GOT3 (cell line): ENCODE measurements at places on chromosomes 2 and 18.

DNA sequence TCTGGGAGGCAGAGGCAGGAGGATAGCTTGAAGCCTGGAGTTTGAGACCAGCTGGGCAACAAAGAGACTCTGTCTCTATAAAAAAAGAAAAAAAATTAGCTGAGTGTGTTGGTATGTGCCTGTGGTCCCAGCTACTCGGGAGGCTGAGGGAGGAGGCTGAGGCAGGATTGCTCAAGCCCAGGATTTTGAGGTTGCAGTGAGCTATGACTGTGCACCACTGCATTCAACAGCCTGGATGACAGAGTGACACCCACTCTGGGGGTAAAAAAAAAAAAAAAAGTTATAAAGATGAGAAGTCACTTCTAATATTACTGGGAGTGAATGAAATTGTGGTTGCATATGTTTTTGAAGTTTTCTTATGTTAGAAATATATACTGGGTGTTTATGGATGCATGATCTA lies 71.6 kb downstream of the C2orf74 start:
- DNase-seq: no peak

DNA sequence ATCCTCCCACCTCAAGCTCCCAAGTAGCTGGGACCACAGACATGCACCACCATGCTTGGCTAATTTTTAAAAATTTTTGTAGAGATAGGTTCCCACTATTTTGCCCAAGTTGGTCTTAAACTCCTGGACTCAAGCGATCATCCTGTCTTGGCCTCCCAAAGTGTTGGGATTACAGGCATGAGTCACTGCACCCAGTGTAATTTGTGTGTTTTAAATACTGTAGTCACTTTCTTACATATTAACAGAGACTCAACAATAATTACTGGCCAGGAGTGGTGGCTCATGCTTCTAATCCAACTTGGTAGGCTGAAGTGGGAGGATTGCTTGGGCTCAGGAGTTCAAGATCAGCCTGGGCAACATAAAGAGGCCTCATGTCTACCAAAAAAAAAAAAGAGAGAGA lies 293.0 kb downstream of the RDH14 start:
- DNase-seq: no peak

GRCh38 chr2:73836141-73836943 lies 7.6 kb downstream of the STAMBP start:
- DNase-seq: no peak

DNA sequence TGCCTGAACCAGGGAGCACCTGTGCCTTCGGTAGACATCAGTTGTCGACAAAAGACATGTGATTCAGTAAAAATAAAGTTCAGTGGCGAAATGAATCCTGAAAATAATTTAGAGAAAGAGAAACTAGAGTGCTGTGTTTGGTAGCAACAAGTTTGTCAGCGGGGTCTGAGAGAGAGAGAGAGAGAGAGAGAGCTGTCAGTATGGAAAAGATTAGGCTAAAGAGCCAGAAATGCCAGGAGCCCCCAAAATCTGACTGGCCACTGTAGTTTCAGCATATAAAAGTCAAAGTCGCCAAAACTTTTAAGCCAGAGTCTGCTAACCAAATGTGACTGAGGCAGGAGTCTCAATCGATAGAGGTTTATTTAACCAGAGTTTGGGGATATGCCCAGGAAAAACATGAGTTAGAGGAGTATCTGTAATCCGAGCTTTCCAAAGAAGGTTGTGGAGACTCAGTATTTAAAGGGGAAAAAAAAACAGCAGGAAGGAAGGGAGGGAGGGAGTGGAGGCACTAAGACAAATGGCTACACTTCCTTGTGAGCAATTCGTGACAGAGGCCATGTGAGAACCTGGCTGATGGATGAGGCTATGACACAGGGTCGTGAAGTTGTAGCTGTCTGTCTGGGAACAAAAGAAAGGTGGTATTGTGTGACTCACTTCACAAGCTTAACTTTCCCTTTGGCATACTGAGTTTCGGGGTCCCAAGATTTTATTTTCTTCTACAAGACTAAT lies 20.5 kb upstream of the GNAL start:
- DNase-seq: no peak

DNA sequence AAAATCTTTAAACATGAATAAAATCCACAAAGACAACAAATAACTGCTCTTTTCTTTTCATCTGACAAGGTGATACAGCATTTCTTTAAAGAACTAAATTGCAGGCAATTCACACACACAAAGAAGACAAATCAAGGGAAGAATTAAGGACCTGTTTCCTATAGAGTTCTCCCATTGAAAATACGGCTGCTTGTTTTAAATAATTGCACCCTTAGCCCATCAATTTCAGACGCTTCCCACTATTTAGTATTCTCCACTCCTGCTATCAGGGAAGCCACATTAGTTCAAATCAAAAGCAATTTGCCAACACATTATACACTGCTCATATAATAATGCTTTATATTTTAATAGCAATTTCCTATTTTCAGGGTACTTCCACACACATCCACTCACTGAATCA lies 11.3 kb downstream of the CMPK2 start:
- DNase-seq: no peak

- DNase-seq: no peak
These were observed 151.8 kb downstream of the ZFP36L2 start for GRCh38 chr2:43074592-43075053.

DNA sequence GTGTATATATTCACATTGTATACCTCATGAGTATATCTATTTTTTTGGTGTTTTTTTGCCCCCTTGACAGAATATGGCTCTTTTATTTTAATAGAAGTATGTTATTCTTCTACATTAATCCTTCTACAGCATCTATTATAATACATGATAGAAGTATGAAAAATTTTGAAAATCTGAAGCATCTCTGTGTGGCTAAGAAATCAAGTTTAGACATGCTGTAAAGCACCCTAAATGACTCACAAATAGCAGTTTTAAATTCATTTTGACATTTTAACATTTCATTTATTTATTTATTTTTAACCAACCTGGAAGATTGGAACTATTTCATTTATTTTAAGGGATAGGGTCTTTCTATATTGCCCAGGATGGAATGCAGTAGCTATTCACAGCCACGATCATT lies 33.8 kb upstream of the ROCK1 start:
- no peak for DNase-seq
